ENCODE measurements at places on chromosomes 13 and 19.

- DNase-seq, result no peak
Measured at GRCh38 chr13:75194717-75195462, 287.1 kb downstream of the TBC1D4 start.

DNA sequence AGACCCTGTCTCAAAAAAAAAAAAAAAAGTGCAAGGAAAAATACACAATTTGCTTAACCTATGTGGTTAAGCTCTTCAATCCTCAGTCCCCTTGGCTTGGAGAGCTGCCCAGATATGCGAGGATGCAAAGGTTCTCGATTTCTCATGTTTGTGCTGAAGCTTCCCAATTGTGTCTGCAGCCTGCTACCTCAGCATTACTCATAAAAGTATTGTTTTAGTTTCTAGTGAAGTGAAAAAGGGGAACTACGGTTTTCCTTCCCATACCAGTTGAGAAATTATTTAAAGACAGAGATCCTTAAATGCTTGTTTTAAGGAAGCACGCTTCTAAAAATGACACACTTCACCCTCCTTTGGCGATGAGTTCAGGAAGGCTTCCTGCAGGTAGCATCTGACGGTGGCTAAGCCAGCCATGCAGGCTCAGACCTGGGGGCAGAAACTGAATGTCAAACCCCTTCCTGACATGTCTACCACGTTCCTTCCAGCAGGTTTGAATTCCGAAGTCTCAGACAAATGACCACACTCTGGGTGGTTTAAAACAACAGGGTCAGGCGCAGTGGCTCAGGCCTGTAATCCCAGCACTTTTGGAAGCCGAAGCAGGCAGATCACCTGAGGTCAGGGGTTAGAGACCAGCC, 47.9 kb downstream of the RUBCNL start:
- peak; percentile 42 for DNase-seq

DNA sequence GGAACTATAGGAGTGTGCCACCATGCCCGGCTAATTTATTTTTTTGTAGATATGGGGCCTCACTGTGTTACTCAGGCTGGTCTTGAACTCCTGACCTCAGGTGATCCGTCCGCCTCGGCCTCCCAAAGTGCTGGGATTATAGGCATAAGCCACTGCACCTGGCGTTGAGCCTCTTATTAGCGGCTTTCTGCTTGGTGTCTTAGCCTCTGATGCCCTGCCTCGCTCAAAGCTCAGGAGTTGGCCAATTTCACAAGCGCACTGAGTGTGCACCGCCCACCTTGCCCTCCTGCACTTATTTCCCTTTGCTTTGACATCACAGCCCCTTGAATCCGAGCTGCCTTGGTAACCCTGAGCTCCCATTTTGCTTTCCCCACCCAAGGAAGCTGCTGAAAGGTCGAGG, 10.1 kb downstream of the YIPF2 start:
- DNase-seq, result no peak

- DNase-seq, result no peak
Measured at GRCh38 chr19:1445932-1446712, 3.8 kb upstream of the APC2 start.

DNA sequence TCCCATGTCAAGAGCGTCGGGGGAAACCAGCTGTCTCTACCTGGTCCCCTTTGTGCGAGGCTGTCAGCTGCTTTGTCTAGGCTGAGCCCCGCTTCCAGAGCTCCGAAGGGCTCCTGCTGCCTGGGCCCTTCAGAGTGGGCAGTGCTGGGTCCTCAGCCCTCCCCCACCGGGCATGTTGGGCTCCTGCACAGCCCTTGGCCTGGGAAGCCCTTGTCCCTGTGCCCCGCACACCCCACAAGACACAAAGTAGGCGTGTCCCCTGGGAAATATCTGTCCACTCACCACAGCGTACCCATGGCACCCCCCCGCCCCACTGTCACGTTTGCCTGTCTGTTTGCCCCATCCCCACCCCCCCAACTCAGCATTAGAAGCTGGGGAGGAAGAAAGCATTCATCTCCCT, 39.6 kb upstream of the RANBP3 start:
- DNase-seq, result no peak

DNA sequence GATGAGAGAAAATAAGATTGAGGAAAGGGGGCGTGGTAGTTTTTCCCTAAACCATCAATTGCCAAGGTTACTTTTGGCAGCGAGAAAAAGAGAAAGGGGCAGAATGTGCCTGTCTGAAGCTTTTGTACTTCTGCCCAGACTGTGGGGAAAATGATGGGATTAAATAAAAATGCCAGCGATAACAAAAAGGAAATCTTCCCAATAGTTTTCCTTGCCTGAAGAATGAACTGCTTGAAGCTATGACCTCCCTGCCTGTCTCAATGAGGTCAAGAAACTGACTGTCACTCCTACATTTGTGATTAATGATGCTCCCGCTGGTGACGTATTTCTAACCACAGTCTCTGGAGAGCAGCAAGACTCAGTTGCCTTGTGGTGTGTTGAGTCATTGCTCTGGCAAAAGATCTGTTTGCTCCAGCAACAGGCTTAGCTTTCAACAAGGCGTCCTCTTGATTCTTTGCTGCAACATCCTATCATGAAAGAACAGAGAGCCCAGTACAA, 1051.5 kb downstream of the DIAPH3 start:
- no peak for DNase-seq

- no peak for DNase-seq
Measured at GRCh38 chr13:75079226-75079625, 402.7 kb downstream of the TBC1D4 start.

GRCh38 chr19:9644472-9644871, 23.4 kb upstream of the ZNF561 start:
- DNase-seq, result no peak

GRCh38 chr13:98274921-98275487, 97.9 kb upstream of the RNF113B start:
- no peak for DNase-seq

DNA sequence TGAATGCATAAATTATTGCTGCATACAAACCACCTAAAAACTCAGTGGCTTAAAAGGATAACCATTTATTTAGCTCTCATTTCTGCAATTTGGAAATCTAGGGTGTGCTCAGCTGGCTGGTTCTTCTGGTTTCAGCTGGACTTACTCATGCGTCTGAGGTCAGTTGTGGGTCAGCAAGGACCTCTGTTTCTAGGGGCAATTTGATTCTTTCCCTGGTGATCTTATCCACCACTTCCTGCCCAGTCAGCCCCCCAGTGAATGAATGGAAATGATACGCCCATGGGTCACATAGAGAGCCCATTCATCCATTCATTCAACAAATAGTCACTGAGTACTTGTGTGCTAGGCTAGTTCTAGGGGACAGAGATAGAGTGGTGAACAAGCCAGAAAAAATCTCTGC, 9.9 kb downstream of the FXYD5 start:
- DNase-seq, result no peak

All from stimulated activated CD4-positive, alpha-beta T cell treated with anti-CD3 and anti-CD28 coated beads, Interleukin-15, amount 100 ng/mL, for 24 hours (primary cell).